Trophoblast cell (in vitro differentiated cells and primary cell): ENCODE measurements at places on chromosomes 5 and 9.

GRCh38 chr9:114247491-114247890 is 75.4 kb upstream of the ORM1 start:
- no peak for DNase-seq

- no peak for DNase-seq
Measured at GRCh38 chr5:56763182-56763581, 52.2 kb upstream of the MAP3K1 start.

- no peak for DNase-seq
Measured at GRCh38 chr9:123283048-123283408, 14.6 kb upstream of the STRBP start.

DNA sequence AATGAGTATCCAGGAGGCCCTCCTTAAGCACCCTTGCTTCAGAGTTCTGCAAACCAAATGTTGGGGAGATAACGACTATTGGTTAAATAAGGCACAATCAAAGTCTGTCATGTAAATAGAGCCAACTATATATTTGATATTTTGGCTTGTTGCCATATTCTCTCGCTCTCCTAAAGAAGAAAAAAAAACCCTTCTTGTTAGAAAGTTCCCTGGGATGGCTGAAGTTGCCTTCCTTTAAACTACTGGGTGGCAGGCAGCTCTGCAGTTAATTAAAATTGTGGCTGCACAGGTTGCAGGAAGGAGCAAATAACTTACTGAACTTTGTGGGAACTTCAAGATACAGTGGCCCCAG is 227.0 kb upstream of the ANKRD55 start:
- no peak for DNase-seq

- peak; percentile 33 for DNase-seq
Measured at GRCh38 chr5:172303162-172303561, 19.6 kb upstream of the UBTD2 start.

DNA sequence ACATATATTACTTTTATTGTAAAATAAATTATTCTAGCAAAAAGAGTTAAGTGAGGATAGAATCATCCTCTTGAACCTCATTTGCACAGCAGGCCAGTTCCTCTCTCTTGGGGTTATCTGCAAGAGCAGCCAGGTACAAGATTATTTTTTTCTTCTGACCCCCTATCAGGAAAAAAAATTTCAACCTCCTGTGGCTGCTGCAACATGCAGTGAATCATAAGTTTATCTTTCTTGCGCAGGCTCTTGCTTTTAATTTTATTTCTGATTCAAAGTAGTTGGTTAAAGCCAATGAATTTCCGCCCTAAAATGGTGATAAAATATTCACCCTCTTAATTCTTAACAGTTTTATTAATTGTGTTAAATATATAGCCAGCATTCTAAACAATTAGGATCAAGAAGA is 69.7 kb upstream of the PPP3R2 start:
- no peak for DNase-seq

GRCh38 chr5:16568875-16569580 is 47.8 kb downstream of the RETREG1 start:
- DNase-seq, result no peak

DNA sequence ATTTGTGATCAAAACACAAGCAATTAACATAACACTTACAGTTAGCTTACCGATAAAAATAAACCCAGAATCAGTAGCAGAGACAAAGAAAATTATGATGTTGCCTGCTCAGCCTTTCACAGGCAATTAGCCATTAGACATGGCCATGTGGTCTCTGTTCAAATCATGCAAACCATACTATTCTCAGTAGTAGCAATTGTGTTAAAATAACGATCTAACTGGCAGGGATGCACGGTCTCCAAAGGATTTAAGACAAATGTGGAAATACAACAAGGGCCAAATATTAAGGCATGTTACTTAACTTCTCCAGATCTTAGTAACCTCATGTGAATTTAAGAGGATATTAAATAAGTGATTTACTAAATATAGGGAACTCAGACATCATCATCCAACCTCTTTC is 59.5 kb downstream of the PTBP3 start:
- no peak for DNase-seq

DNA sequence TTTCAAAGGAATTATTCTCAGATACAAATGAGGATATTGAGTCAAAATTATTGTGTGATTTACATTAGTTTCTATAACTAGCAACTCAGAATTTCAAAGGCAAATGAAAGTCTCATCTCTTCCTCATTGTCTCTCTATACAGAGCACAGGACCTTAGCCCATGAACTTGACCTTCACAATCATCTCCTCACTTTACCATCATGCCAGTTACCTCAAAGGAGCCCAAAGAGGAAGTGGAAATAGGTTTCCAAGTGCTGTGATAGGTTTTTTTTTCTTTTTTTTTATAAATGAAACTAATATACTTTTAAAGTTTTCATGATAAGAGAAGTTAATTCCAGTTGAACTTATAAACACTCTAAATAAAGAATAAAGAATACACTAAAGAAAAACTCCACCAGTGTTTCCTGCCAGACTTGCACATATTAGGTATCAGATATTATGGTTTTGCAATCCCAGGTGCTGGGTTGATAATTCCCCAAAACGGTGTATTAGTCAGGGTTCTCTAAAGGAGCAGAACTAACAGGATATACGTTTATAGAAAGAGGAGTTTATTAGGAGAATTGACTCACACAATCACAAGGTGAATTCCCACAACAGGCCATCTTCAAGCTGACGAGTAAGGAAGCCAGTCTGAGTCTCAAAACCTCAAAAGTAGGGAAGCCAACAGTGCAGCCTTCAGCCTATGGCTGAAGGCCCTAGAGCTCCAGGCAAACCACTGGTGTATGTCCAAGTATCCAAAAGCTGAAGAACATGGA is 50.1 kb upstream of the ADAMTS16 start:
- no peak for DNase-seq

- DNase-seq, result no peak
Measured at GRCh38 chr5:16108418-16108817, 71.2 kb downstream of the MARCHF11 start.

GRCh38 chr5:54630738-54631359 is 113.3 kb downstream of the SNX18 start:
- no peak for DNase-seq

GRCh38 chr5:30968971-30969370 is 224.5 kb upstream of the CDH6 start:
- no peak for DNase-seq

DNA sequence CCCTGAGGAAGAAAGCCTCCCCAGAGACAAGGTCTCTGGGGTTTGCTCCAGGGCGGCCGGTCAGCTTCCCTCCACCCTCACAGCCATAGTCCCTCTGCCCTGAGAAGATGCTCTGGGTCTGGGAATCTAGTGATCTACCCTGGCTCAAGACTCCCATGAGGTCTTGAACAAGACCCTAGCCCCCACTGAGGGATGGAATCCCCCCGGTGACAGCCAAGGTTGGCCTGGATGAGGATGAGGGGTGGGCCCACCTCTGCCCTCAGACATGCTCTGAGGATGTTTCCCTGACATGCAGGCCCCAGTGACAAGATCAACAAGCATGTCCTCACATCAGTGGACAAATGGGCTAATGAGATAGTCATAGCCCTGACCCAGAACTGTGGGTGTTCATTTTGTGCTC is 138.6 kb downstream of the C5orf15 start:
- DNase-seq, result no peak

- no peak for DNase-seq
Measured at GRCh38 chr5:110625376-110625999, 101.0 kb downstream of the TMEM232 start.

GRCh38 chr5:156755421-156756087 is 94.5 kb upstream of the PPP1R2B start:
- DNase-seq, result no peak

DNA sequence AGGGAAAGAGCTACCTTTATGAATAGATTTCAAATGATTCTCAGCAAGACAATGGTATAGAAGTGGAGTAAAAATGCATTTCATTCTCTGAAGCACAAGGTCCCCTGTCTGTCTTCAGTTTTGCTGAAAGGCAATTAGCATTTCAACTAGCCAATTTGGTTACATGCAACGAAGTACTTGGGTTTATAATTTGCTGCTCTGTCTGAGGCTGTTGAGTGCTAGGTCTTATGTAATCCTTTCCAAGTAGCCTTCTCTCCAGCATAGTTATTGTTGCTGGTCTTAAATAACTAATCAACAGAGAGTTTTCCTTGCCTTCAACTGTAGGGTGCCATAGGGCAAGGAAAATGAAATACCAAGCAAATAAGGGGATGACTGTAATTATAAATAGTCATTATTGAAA is 4.5 kb downstream of the ADGRV1 start:
- no peak for DNase-seq

DNA sequence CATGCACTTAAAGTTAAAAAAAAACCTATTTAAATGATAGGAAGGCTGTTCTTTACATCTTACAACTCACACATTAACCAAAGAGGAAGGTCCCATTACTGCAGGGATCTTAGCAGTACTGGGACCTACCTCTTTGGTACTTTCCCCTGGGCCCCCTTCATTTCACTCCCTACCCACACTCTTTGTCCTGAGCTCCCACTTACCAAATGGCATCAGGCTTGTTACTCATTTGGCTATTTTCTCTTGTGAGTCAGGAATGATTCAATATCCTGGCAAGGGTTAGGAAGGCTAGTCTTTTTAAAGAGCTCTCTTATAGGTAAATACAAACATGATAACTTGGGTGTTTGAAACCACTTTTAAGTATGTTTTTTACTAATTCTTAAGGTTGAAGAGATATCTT is 117.4 kb upstream of the ELL2 start:
- peak; percentile 44 for DNase-seq

GRCh38 chr5:2805080-2805479 is 53.6 kb upstream of the IRX2 start:
- no peak for DNase-seq

- no peak for DNase-seq
Measured at GRCh38 chr5:176530393-176530982, 6.7 kb downstream of the RNF44 start.

GRCh38 chr5:76920491-76920890 is 32.4 kb upstream of the CRHBP start:
- no peak for DNase-seq

- DNase-seq, result no peak
Measured at GRCh38 chr9:134544388-134545214, 97.0 kb upstream of the COL5A1 start.

DNA sequence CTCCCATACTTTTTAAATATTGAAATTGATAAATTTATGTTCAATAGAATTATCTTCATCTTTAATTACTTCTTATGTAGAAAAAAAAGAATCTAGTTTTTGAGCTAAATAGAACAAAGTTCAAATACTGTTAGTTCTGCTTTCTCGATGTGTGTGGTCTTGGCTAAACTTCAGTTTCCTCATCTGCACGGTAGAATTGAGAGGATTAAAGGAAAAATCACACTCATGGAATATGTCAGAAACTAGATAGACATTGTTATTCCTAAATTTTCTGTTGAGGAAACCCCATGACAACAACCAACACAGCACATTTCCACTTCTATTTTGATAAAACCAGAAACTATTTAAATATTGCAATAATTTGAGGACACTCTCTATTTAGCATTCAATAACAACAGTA is 100.3 kb downstream of the MUSK start:
- no peak for DNase-seq

- no peak for DNase-seq
Measured at GRCh38 chr9:100112677-100113336, 13.8 kb downstream of the INVS start.

- DNase-seq, result no peak
Measured at GRCh38 chr5:149071756-149072155, 8.9 kb upstream of the SH3TC2 start.

DNA sequence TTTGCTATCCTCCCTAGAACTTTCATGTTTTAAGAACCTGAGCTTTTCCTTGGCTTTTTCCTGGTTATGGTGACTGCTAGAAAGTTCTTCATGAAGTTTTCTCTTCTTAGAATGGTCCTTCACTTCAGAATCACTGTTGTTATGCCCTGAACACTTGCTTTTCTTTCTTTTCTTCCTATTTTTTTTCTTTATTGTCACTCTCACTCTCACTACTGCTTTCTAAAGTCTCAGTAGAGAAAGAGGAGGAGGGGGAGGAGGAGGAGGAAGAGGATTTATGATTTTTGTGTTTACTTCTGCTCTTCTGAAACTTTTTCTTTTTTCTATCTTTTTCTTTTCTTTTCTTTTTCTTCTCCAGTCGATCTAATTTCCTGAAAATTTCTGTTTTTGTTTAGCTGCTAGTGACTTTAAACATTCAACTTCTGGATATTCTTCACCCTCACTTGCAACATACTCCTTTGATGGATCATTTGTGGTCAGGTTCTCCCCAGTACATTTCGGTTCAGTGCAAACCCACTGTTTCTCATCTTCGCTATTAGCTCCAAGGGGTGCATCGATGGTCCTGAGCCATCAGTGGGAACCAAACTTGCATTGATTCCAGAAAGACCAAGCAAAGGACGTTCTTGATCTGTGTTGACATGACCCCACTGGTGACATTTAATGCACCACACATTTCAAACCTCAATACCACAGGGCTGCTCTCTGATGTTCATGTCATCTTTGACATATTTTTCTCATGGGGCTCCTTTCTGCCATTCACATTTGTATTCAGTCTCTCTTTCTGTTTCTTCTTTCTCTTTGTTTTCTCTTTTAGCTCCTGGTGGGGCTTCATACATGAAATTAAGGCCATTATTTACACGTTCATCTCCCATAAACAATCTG is 81.6 kb upstream of the HAND1 start:
- no peak for DNase-seq

GRCh38 chr5:180690562-180690961 is 41.2 kb upstream of the FLT4 start:
- no peak for DNase-seq

GRCh38 chr5:180233729-180234128 is 24.7 kb upstream of the RASGEF1C start:
- DNase-seq, result no peak

DNA sequence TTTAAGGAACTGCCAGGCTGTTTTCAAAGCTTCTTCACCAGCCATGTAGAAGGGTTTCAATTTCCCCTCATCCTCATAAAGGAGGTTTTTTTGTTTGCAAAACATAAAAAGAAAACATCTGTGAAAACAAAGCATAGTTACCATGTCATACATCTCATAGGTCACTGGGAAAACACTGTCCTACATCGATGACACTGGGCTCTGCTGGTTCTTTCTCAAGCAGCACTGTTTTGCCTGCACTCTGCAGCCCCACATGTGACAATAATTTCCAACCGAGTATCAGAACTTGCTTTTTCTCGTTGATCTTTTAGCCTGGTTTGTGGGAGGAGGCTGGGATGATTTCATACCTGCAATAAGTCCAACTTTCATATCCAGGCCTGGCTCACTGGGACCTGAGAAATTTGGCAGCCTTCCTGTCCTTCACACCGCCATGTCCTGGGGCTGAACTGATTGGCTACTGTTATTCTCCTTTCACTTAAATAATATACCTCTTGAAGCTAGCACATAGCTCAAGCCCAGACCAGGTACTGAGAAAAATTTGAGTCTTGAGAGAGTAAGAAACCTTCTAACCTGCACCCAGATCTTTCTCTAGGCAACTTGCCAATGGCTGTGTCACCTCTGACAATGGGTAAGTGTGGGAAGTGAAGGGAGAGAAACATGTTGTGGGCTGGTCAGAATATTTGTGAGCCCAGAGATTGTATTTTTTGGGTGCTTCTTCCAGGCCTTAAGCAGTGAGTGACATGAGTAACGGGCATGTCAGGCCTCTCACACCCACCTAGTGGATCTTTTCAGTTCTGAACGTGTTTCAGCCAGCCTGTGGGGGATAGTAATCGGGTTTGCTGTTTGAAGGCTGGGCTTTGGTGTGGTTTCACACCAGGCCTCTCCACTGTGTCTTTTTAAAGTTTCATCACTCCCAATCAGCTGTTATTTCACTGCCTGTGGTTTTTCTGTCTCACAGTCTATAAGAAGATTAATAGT is 502.8 kb downstream of the NTRK2 start:
- no peak for DNase-seq
